ENCODE measurements at places on chromosomes 5 and 9.

- no peak for DNase-seq
- no peaks in the 10 kb centered on the region for H3K27me3 ChIP-seq
- peaks cover 7% of the 10 kb centered on the region for H3K4me1 ChIP-seq
- H3K4me3 ChIP-seq: no peak overlapping the region
Observed at GRCh38 chr5:145913701-145914100, 22.7 kb upstream of the SH3RF2 start.

DNA sequence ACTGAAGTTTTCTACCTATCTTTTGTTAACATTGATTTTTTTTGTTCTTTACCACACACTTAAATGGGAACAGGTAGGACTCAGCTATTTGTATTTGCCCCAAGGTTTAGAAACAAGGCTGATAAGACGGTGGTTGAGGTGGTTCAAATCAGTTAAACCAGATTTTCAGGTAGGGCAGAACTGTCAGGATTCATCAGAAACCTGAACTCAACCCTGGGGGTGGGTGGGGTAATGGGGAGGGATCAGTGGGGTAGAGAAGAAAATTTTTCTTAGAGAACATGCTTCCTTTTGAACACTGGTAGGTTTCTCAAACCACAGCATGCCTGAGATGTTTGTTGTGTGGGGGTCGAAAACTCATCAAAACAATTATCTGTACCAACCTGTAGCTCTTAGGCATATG lies 113.0 kb downstream of the BASP1 start:
- no peaks in the 10 kb centered on the region for H3K36me3 ChIP-seq
- H3K4me1 ChIP-seq: peaks cover 20% of the 10 kb centered on the region
- no peak overlapping the region for H3K27ac ChIP-seq
- DNase-seq: no peak

- DNase-seq: no peak
- no peak overlapping the region for H3K27ac ChIP-seq
- H3K4me1 ChIP-seq: peaks cover 11% of the 10 kb centered on the region
Observed at GRCh38 chr9:132702254-132702653, 32.0 kb downstream of the GTF3C4 start.

DNA sequence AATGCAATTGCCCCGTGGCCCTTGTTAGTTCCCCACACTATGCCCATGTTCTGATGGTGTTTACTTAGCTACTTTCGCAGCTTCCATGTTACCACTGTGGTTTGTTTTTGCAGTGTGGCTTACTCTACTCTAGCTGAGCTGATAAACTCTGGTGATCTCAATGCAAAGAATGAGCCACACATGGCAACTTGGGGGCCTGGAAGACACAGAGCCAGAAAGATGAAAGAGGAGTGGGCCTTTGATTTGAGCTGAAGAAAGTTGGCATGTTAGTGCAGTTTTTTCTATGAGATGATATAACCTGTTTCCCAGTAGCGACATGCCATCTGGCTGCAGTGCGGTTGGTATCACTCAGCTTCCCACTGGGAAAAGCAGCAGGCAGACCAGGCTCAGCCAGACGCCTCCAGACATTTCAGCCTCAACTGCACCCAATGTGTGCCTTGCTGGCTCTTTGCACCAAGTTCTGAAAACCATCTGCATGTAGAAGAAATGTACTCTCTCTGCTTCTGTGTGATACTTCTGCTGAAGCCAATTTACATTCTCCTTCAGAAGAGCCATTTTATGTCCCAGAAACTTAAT lies 329.4 kb downstream of the ARHGEF28 start:
- no peak overlapping the region for H3K4me3 ChIP-seq
- H3K36me3 ChIP-seq: no peaks in the 10 kb centered on the region
- DNase-seq: no peak

GRCh38 chr5:171581781-171582180 lies 162.3 kb downstream of the FGF18 start:
- H3K27ac ChIP-seq: no peak overlapping the region

DNA sequence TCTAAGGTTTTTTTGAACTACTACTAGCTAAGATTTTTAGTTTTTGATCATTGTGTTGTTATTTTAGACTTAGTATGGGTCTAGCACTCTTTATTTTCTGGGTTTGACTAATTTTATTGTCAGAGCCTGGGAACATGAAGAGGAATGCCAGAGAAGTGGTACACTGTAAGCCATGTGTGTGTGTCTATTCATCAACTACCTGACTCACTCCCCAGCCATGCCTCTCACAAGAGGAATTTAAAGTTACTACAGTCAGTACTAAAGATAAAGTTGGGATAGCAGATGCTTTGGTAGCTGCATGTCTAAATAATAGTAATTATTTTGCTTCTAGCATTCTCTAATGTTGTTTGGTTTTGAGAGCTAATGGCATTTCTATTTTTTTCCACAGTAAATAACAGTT lies 264.8 kb downstream of the CSNK1G3 start:
- no peaks in the 10 kb centered on the region for H3K27me3 ChIP-seq
- no peak for DNase-seq
- H3K4me1 ChIP-seq: peaks cover 4% of the 10 kb centered on the region
- no peak overlapping the region for H3K4me3 ChIP-seq
- H3K27ac ChIP-seq: no peak overlapping the region

GRCh38 chr5:125064621-125065438 lies 318.4 kb upstream of the ZNF608 start:
- H3K36me3 ChIP-seq: peaks cover 1% of the 10 kb centered on the region
- no peaks in the 10 kb centered on the region for H3K27me3 ChIP-seq
- H3K27ac ChIP-seq: no peak overlapping the region
- no peak overlapping the region for H3K4me3 ChIP-seq
- no peak for DNase-seq

- no peaks in the 10 kb centered on the region for H3K4me1 ChIP-seq
- H3K4me3 ChIP-seq: no peak overlapping the region
- H3K27me3 ChIP-seq: no peaks in the 10 kb centered on the region
- no peaks in the 10 kb centered on the region for H3K36me3 ChIP-seq
Observed at GRCh38 chr5:5799826-5800225, 377.3 kb downstream of the ICE1 start.

DNA sequence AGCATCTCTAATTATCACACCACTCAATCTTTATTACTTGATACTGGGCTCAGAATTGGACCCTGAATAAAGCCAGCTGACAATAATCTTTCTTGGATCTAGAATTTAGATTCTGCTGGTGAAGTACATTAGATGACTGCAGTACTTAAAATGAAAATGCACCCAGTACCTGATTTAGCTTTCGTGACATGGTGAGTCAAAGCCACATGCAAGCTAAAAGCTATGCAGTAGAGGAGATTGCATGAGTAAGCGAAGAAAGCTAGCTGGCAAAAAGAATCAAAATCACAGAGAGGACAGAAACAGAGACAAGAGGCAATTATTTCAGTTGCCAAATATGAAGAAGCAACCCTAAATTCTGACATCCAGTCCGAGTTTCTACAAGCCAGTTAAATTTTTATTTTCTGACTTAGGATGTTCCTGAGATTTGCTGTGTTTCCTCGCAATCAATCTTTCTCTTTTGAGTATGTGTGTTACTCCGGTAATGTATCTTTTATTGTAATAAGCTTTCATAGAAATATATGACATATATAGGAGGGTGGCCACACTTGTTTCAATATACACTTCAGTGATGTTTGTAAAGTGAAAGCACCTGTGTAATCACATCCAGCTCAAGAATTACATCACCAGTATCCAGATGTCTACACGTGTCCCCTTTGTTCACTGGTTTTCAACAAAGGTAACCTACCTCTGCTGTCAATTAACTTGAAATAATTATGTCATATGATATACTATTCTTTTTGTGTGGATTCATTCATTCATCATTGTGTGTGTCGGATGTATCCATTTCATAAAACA lies 101.7 kb downstream of the CDH18 start:
- DNase-seq: no peak
- H3K4me1 ChIP-seq: peaks cover 4% of the 10 kb centered on the region
- peaks cover 3% of the 10 kb centered on the region for H3K27me3 ChIP-seq
- H3K4me3 ChIP-seq: no peak overlapping the region

- DNase-seq: no peak
- H3K27ac ChIP-seq: no peak overlapping the region
- H3K27me3 ChIP-seq: peaks cover 6% of the 10 kb centered on the region
- H3K36me3 ChIP-seq: peaks cover 5% of the 10 kb centered on the region
- H3K4me1 ChIP-seq: no peaks in the 10 kb centered on the region
Observed at GRCh38 chr9:95349091-95350038, 31.9 kb upstream of the FANCC start.

DNA sequence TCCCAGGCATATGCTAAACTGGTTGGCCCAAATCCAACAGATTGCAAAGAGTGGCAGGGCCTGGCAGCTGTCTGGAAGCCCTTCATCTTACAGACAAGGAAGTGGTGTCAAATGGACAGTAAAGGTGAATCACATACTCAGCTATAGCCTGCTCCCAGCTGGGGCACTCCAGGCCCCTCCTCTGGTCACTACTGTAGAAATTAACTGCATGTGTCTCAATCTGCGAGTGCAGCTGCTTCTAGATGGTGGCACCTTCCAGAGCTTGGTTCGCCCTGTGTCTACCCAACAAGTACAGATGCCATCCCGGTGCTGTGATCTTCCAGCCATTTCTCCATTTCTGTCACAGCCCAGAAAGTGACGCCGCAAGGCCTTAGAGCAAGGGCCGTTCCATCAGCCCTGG lies 50.2 kb downstream of the OTULIN start:
- DNase-seq: no peak
- peak overlapping the region; percentile 8 for H3K27ac ChIP-seq
- H3K27me3 ChIP-seq: no peaks in the 10 kb centered on the region
- no peak overlapping the region for H3K4me3 ChIP-seq
- H3K36me3 ChIP-seq: peaks cover 51% of the 10 kb centered on the region

- peaks cover 48% of the 10 kb centered on the region for H3K36me3 ChIP-seq
- peaks cover 31% of the 10 kb centered on the region for H3K4me1 ChIP-seq
- peak overlapping the region; percentile 22 for H3K4me3 ChIP-seq
- H3K27me3 ChIP-seq: no peaks in the 10 kb centered on the region
Observed at GRCh38 chr9:114348906-114349482, 19.3 kb downstream of the ORM2 start.

DNA sequence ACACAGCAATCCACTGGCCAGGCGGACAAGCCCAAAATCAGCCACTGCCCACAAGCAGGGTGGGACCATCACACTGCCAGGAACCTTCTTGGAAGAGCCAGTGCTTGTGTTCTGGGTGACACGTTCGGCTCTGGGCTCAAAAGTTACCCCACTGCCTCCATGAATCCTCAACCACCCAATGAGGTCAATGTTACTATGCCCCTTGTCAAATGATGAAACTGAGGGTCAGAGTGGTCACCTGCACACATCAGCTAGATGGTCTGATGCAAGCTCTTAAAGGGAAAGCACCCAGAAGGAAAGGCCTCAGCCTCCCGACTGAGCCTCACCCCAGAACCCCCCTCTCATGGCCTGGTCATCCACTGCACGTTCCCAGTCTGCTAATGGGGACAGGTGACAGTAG lies 114.8 kb downstream of the VAV2 start:
- DNase-seq: no peak
- no peaks in the 10 kb centered on the region for H3K27me3 ChIP-seq
- H3K4me1 ChIP-seq: peaks cover 59% of the 10 kb centered on the region

DNA sequence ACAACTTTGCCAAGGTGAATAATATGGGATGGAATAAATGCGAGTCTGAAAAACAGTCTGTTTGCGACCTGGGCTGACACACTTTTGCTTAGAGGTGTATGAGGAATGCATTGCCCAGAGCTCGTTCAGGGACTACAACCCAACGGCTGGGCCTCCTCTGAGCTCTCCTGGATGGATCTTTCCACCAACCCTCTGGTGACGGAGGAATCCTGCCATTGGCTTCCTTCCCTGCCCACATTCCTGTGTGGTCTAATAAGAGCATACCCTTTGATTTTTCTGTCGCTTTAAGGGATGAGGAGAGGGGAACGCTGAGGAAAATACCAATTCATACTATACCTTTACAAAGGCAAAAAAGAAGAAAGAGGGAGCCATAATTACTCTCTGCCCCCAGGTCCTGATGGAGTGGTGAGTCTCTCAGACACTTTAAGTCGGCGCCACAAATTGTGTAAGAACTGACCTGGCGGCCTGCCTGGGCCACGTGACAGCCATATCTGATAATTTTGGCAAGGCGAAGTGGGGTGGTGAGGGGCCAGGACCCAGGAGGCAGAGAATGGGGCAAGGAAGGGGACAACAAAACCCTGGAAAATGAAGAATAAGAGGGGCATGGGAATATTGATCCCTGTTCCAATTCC lies 265.2 kb upstream of the MSX2 start:
- H3K27me3 ChIP-seq: peaks cover 24% of the 10 kb centered on the region
- H3K27ac ChIP-seq: no peak overlapping the region
- no peaks in the 10 kb centered on the region for H3K36me3 ChIP-seq
- no peak for DNase-seq
- H3K4me3 ChIP-seq: no peak overlapping the region

GRCh38 chr9:18516965-18517364 lies 43.0 kb downstream of the ADAMTSL1 start:
- H3K36me3 ChIP-seq: no peaks in the 10 kb centered on the region
- DNase-seq: no peak
- peaks cover 10% of the 10 kb centered on the region for H3K4me1 ChIP-seq

DNA sequence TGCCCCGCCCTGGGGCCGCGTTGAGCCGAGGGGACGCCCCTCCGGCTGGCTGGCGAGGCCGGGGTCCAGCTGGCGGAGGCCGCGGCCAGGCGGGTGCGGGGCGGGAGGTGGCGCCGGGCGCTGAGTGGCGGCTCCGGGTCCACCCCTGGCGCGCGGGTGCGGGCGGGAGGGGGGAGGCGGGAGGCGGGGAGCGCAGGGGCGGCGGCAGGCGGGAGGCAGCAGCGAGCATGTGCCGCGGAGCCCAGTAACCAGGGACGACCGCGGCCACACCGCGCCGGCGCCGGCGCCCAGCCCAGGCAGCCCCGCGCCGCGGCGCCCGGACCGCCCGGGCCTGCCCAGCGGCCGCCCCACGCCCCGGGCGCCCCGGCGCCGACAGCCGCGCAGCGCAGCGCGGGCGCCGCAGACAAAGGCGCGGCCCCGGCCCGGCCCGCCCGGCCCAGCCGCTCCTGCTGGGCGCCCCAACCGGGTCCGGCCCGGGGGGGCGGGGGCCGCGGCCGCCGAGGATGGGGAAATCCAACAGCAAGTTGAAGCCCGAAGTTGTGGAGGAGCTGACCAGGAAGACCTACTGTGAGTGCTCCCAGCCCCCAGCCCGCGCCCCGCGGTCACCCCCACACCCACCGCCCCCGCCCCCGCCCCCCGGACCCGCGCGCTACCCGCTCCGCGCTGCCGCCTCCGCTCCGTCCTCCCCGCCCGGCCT lies at the start of gene NCS1:
TSS of gene NCS1 (plus strand) at position 244 of the 697 bp plus-strand sequence. CDS start at position 504, 260 bp downstream.
- H3K27ac ChIP-seq: peak within 1 kb of the TSS; percentile 51
- DNase-seq: no peak

All from chondrocyte (in vitro differentiated cells).